WERI-Rb-1 (cell line): ENCODE measurements at places on chromosomes 7 and 10.

- no peak for DNase-seq
Observed at GRCh38 chr7:73340514-73340913, 12.6 kb downstream of the FKBP6 start.

DNA sequence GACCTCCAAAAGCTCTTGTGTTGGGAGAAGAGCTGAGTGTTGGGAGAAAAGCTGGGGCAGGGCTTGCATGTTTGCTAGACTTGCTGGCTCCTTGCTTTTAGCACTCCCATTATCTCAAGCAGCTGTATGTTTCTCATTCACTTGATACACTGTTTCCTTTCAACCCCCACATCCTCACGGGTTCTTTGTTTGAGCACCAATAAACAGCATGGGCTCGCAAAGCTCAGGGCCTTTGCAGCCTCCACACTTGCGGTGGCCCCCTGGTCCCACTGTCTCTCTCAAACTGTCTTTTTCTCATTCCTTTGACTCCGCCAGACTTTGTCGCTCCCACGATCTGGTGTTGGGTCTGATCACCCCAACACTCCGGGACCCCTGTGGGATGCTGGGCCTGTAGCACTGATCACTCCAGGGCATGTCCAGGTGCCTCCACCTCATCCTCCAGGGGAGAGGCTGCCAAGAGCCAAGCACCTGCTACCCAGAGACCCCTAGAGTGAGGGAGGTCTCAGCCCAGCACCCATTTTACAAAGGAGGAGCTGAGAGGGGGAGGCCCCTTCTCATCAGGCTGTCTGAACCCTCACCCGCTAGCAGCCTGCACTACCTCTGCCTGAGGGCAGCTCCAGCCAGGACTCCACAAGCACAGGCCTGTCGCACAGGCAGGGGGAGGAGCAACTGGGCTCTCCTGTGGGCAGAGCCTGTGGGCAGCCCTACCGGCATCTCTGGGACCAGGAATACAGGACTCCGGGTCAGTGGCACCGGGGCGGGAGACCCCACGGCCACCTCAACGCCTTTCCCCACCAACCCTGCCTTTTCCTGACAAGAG lies 49.1 kb upstream of the MSMB start:
- DNase-seq, result no peak

DNA sequence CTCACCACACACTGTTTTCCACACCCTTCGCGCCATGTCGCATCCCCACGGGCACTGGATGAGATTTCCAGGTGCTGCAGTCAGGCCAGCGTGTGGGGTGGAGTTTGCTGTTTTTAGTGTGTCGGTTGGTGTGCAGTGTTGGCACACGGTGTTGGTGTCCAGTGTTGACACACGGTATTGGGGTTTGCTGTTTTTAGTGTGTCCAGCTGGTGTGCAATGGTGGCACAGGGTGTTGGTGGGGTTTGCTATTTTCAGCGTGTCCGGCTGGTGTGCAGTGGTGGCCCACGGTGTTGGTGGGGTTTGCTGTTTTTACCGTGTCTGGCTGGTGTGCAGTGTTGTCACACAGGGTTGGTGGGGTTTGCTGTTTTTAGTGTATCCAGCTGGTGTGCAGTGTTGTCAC lies 20.1 kb upstream of the PRKAR1B start:
- peak; percentile 7 for DNase-seq

DNA sequence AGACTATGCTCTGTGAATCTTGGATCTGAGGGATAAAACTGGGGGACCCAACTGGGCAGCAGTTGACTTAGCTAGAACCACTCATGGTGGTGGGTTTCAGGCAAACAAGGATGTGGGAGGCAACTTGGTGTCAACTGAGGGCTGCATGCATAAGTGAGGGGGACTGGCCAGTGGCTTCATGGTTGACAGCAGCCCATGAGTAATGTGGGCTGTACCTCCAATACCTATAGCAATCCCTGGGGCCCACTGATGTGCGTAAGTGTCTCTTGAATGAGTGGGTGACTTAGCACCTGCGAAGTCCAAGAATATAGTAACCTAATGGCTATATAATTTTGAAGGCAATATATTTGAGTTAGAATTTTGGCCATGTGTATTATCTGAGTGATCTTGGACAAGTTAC lies 13.7 kb upstream of the MAP3K8 start:
- DNase-seq, result no peak

GRCh38 chr10:24804956-24805355 lies 81.3 kb upstream of the ARHGAP21 start:
- no peak for DNase-seq

DNA sequence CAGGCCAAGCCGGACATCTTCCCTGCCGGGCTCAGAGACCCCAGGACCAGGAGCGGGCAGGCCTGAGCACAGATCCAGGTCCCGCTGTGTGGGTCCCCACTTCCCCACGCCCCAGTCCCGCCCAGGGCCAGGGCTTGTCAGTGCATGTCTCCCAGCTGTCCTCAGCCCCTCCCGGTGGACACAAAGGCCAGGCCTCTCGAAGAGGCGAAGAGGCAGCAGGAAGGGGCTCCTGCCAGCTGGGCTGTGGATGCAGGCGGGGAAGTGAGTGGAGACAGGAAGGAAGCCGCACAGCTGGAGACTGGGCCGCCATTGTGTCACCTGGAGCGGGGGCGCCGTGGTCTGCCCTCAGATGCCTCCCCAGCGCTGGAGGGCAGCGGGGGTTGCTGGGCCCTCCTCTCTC lies 4.8 kb downstream of the GRIFIN start:
- DNase-seq, result peak; percentile 55

GRCh38 chr10:75058161-75058560 lies 53.3 kb upstream of the SAMD8 start:
- DNase-seq, result no peak

DNA sequence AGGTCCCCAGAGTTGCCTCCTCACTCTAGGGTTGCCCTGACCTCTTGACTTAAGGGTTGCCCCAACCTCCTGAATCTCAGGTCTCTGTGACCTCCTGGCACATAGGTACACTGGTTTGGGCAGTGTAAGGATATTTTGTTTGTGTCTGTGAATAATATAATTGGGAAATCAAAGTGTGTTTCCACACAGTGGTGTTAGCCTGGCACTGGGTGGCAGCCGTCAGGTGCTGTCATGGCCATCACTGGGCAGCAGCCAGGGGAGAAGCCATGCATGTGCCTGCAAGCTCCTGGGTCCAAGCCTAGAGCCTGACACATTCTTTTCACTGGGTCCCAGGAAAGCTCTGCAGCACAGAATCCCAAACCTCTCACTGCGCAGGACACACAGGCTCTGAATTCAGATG lies 3.6 kb upstream of the CCDC201 start:
- no peak for DNase-seq

GRCh38 chr10:122072491-122072890 lies 83.5 kb downstream of the TACC2 start:
- no peak for DNase-seq

- DNase-seq, result no peak
Observed at GRCh38 chr10:109891105-109891504, 32.2 kb downstream of the XPNPEP1 start.

GRCh38 chr10:120946497-120946896 lies 95.3 kb downstream of the WDR11 start:
- no peak for DNase-seq

GRCh38 chr7:152145853-152146466 lies 120.5 kb downstream of the GALNT11 start:
- DNase-seq, result peak; percentile 40

DNA sequence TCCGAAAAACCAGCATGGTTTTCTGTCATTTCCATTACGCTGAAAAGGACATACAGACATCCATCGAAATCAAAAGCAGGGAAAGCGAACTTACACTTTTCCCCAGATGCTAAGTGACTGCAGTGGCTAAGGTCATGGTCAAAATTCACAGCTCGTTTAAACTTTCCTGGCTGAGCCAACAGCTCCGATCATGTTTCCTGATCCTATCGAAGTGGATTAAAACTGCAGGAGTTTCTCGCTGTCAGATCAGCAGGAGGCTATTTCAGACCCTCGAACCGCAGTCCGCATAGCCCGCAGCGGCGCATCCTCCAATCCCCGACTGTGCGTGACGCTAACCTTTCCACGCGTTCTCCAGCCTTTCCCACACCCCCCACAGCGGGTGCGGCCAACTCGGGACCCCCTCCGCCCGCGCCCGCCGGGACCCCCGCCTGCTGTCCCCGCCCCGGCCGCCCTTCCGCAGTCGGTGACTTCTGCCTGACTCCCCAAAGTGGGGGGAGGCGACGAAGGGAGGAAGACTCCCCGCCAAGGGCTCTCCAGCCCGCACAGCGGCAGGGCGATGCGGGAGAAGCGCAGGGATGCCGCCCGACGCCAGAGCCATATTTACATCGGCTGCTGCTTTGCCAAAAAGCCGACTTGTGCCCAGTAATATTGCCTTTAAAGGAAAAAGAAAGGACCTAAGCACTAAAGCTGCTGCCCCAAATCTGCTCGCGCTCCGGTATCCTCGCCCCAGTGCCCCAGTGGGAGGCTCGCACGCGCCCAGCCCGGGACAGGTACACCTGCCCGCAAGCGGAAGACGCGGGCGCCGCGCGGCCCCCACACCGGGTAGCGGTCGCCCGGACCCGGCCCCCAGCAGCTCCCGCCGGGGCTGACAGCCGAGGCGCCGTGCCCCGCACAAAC lies 1.2 kb downstream of the PIP4K2A start:
- peak; percentile 15 for DNase-seq

DNA sequence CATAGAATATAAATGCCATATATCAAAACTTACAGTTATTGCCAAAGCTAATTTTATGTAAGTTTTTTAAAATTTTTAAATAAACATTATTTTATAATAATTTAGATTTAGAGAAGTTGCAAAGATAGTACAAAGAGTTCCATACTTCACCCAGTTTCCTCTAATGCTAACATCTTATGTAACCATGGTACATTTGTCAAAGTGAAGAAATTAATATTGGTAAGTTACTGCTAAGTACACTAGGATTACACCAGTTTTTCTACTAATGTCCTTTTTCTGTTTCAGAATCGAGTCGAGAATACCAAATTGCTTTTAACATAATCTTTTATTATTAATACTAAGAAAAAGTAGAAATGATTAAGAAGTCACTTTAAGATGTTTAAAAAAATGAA lies 29.2 kb downstream of the CSGALNACT2 start:
- no peak for DNase-seq

- DNase-seq, result no peak
Observed at GRCh38 chr7:26493737-26494428, 202.2 kb downstream of the SNX10 start.

DNA sequence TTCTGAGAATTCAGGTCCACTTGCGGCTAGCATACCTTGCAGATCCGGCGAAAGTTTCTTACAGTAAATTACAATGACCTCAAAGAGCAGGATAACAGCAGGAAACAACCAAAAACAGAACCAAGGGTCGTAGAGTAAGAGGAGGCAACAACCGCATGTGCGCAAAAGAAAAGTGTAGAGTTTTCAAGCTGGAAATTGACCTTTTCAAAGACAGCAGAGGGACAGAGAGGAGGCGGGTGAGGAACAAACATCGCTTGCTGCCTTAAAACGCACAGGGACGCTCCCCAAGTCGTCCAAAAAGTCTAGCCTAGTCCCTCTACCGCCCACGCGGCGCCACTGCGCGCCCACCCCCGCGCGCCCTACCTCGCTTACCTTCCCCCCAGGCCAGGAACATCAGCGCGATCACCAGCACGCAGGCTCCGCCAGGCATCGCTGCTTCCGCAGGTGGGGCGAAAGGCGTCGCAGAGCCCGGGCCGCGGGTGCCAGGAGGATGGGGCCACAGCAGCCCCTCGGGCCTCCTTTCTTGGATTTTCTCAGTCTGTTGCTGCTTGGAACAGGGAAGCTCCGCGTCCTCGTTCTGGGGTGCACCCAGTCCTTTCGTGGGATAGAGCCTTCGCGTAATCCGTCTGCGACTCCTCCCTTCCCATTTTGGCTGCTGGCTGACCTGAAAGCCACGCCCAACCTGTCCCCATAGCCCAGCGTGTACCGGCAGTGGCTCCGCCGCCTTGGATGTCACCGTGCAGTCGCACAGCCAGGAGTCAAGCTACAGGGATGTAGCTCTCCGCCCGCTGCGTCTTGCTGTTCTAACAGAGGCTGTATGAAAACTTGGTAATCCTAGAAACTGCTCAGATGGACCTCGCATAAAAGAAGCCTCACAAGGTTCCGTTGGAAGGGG lies at the start of gene VWDE:
TSS of gene VWDE (minus strand) at position 579 of the 895 bp plus-strand sequence. CDS start at position 430, 149 bp downstream.
- no peak for DNase-seq

- DNase-seq, result no peak
Observed at GRCh38 chr10:17488848-17489247, 34.5 kb upstream of the ST8SIA6 start.

DNA sequence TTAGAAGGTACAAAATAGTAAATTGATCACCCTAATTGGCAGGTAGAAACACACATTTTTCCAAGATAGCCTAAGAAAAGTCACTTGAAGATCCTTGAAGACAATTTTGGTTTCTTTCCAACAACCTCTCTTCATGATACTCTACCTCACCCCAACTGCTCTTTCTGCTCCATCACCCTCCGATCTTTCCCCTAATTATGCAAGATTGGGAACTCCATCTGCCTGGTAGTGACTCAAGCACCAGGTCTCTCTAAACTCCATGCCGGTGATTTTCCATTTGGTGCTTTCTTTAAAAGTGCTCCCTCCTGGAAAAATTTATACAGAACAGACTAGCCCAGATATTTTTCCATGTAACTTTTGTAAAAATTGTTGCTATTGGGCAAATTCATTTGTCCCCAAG lies 1.1 kb upstream of the AKR1B1 start:
- no peak for DNase-seq

DNA sequence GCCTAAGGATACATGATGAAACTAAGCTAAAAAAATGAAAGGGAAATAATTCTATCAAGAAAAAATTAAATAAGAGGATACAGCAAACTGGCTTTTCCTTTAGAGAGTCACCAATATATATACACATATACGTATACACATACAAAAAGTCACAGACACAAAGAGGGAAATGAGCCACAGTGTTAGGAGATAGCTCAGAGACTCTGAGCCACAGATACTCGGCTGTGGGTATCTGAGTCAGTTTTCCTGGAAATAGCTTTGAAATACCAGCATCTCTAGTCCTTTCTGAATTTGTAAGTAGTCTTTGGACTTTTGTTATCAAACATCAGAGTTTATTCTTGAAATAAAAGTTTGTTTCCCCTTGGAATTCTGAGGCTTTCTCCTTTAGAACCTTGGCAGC lies 111.8 kb downstream of the TBXAS1 start:
- no peak for DNase-seq

- peak; percentile 92 for DNase-seq
Observed at GRCh38 chr7:129091484-129092002, 36.6 kb upstream of the TNPO3 start.

DNA sequence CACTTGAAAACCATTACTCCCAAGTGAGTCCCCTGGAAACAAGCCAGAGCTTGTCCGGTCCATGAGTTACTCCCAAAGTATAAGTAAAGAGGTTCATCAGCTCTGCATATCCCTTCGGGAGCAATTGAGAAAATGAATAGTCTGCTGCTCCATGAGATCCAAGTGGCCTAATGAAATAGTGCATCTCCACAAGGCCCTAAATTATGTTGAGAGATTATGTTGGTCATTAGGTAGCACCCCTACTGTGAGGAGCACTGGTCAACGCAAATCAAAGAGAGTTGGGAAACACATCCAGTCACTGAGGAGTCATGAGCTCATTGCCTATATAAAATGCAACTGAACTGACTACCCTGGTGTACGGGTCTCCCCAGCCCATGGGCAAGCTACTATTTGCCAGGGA lies 205.5 kb upstream of the AOAH start:
- peak; percentile 26 for DNase-seq
